ENCODE measurements at places on chromosomes 12 and 14.

DNA sequence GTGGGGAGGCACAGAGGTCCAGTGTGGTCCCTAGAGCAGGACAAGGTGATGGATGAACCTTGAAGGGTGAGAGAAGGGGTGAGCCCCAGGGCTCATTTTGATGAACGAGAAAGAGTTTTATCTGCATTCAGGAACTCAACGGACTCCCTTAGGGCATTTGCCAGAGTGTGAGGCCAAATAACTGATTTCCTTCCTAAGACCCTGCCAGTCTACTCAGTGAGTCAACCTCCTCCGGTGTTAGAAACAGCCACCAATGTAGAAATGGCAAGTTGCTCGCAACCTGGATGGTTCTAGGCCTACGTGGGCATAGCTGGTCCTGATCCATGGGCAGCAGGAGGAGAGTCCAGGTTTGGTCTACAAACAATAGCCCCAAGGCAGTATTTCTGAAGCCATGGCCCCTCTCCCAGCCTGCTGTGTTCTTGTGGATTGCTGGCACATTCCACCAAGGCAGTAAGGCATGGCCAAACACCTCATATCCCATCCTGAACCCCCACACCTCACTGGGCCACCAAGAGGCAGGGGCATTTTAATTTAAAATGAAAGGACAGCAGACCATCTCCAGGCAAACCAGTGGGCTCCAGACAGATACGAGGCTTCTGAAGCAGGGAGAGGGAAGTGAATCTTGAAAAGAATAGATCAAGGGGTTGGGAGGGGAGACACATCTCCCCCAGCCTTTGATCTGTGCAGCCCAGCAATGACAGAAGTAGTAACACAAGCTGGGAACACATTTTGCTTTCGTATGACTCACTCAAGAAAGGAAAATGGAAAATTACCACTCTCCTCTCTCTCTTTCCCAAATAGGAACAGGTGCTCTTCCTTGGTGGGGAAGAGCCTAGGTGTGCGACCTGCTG lies 25.4 kb upstream of the TESC start:
- DNase-seq = no peak

DNA sequence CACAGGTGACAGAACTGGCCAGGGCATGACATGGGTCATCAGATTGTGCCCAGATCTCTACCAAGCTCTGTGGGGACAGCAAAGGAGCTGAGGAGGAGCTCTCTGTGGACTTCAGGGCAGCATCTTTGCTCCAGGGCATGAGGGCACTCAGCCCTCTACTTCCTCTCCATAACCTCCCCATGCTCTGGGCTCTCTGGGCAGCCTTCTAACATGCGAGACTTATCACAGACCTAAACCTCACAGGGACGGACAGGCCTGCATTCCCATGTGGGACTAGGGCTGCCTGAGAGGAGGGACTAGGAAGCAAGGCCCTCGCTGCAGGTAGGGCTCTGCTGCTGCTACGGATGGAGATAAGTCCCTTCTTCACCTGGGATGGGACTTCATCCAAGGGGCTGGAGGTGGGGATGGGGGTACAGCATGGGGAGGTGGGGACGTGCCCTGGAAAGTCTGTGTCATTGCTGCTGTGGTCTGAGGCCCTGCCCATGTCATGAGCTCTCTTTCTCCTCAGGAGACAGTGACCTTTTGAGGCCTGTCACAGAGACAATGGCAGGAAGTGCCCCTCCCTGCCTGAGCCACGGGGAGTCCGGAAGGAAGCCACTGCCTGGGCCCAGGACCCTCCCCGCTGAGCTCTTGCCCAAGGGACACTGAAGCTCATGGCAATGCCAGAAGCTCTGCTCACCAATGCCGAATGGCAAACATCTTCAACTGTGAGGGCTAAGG lies 44.1 kb downstream of the PITPNM2 start:
- peak; percentile 44 for DNase-seq

DNA sequence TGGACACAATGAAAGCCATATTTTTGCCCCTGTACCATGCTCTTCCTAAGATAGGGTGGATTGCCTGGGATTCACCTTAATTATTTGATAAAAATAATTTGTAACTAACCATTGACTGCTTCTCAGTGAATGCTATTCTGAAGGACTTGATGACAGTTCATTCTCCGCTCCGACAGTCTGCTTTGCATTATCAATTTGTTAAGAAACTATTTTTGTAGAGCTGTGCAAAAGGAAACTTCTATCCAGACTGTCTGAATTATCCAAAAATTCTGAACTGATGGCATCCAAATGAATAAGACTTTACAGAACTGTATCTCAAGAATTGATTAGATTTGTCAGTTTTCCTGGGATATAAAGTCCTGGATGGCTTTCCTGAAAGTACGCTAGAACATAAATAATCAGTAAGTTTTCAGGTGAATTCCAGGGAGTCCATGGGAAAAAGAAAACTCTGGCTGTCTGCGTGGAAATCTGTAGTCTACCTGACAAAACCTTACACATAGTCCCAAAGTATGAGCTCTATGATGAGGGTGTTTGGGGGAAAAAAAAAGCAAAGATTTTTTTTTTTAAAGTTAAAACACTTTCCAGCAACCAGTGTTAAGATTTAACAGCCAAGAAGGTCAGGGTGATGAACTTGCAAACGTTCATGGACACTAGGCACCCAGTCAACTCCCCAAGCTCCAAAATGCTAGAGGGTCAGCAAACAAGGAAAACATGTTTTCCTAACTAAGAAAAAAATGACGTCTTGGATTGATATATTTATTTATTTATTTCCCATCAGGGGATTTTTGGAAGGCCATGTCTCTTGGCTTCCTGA lies 291.1 kb upstream of the TBX3 start:
- DNase-seq = no peak

DNA sequence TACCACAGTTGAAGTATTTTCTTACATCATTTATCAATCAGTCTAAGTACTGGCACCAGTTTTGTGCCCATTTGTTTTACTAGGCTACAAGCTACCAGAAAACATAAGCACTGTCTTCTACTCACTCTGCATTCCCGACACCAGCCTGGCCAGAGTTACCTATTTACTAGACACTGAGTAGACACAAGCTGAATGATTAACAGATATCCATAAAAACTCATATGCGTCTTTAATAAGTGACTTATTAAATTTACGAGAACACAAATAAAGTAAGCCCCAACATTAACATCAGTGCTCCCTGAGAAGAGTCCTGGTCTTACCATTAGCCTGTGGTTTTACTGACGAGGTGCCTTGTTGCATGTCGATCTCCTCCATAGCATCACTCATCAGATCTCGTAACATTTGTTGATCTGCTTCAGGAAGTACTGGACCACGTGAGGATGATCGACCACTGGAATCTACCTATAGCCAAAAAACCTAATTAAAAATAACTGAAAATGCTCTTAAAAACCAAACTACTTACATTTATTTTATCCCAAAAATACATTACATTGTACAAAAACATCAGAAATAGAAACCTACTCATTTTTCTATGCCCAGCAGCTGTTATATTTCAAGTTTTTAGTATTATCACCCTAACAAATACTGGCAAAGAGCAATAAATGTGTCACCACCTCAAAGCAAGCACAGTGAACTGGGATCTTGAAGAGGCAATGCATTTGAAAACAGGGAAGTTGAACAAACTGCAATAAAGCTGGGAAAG lies 53.3 kb downstream of the BDKRB1 start:
- DNase-seq = no peak

- DNase-seq = no peak
Observed at GRCh38 chr14:35028435-35028834, 17.6 kb upstream of the FAM177A1 start.

GRCh38 chr12:131432532-131433260 lies 278.2 kb upstream of the SFSWAP start:
- no peak for DNase-seq

DNA sequence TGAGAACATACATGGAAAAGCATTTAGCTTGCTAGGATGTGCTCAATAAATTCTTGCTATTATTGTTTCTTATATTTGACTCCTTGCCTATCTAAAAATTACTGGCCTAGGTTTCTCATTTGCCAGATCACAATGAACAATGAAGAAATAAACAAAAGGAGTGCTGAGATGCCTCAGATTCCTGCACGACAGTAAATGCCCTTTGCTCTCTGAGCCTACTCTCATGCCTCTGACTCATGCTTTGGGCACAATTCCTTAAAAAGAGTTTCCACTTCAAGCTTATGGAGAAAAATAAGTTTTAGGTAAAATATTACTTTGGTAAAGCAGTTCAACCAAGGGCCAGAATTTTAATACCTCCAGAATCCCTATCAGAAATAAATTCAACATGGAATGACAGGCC lies 30.9 kb downstream of the GRIN2B start:
- DNase-seq = no peak

DNA sequence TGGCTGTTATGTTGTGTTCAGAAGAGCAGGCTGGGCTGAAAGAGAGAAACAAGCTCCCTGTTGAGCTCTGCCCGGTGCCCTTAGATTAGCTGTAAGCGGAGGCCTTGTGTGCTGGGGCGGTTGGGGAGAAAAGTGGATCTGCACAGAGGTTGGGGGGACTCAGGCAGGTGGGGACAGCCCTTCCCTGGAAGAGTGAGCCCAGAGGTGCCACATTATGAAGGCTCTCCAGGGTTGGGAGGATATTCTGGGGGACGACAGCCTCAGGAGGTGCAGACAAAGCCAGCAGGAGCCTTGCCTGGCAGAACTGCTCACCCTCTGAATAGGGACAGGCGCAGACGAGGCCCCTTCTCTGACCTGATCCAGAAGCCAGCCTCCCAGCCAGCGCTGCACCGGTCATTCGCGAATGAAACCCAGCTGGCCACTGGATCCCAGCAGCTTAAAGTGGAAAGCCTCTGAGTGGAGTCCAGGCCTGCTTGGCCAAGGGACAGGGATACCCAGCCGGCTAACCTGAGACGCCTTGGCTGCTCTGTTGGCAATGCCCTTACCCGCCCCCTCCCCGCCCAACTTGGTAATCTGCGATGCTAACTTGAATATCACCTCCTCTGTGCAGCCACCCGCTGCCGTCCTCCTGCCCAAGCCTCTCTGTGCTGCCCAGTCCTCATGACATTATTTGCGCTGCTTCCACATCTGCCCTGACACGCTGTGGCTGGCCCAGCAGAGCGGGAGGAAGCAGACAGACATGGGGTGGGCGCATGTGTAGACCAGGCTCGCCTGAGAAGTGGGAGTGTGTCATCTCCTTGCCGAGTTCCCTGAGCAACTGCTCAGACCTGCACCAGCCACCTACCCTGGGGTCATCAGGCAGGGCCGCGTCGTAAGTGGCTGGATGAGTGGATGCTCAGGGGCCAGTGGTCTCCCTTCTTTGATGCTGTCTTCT lies 5.6 kb downstream of the HIP1R start:
- no peak for DNase-seq

DNA sequence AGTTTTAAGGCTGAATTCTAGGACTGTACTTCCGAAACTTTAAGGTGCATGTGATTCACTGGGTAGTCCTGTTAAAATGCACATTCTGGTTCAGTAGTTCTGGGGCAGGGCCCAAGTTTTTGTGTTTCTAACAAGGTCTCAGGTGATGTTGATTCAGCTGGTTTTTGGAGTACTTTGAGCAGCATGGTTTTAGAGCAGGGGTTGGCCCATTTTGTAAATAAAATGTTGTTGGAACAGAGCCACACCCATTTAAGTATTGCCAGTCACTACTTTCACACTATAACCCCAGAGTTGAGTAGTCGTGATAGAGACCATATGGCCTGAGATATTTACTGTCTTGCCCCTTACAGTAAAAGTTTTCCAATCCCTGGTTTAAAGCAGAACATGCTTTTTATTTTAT lies 111.3 kb downstream of the SYNE2 start:
- no peak for DNase-seq

GRCh38 chr14:42113358-42114069 lies 506.8 kb downstream of the LRFN5 start:
- no peak for DNase-seq

GRCh38 chr14:55398679-55399078 lies 13.0 kb downstream of the ATG14 start:
- no peak for DNase-seq

GRCh38 chr14:36996133-36996856 lies 176.1 kb downstream of the SLC25A21 start:
- DNase-seq = no peak

DNA sequence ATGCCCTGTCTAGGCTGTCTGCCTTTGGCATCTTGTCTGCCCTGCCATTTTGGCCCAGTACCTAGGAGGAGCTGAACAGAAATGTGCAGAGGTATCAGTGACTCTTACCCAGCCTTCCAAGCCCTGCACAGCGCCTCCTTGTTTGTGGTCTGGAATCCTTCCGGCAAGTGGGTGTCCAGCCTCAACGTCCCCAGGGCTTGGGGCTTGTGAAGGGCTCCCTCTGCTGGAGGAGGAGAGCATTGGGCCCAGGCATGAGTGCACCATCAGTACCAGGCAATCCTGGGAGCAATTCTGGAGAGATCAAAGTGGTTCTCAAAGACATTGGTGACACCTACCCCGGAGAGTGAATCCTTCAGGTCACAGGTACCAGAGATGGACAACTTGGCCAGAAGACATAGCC lies 2.4 kb upstream of the TCL1B start:
- peak; percentile 14 for DNase-seq

GRCh38 chr14:98858561-98858960 lies 413.4 kb downstream of the BCL11B start:
- DNase-seq = no peak

GRCh38 chr12:34402899-34403705 lies 380.8 kb downstream of the ALG10 start:
- DNase-seq = no peak

DNA sequence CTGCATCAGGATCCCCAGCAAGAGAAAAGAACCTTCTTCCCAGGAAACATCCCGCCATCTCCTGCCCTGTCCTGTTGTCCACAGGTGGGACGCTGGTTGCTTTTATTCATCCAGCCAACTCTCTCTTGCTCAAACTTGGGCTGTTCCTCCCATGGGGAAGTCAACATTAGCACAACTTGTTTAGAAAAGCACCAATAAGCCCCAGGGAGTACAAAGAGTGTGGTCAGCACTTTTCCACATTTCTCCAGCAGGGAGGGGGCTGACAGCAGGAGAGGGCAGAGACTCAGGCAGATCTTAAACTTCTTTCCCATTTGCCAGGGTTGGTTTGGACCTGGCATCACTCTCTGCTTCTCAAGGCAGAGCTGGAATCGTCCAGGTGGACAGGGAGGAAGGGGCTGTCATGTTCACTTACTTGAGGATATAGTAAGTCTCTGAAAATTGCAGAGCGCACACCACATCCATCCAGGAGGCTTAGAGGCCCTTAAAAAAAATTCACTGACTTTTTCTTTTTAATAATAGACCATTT lies 74.9 kb downstream of the RBM19 start:
- no peak for DNase-seq

DNA sequence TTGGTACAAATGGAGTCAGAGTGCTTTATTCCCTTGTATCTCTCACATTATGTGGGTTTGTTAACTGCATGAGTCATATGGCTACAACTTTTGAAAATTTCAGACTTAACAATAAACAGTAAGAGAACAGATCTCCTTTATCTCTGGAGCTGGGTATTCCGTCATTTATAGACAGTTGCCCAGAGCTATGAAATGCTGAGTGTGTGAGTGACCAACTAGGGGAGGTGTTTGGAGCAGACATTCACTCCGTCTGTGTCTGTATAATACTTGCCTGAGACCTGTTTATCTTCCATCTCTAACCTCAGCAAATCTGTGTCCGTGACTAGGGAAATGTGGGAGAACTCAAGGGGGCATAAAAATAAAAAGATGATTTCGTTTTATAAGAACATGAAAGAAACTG lies 279.9 kb upstream of the FAR2 start:
- no peak for DNase-seq

GRCh38 chr12:113261847-113262470 lies 40.7 kb downstream of the TPCN1 start:
- DNase-seq = no peak

Measured in activated CD4-positive, alpha-beta T cell treated with anti-CD3 and anti-CD28 coated beads, Interleukin-2, amount 50 U/mL, for 1 hour (primary cell).